ENCODE measurements at places on chromosomes 13 and 19.

- DNase-seq = no peak
Observed at GRCh38 chr19:28435551-28436271, 777.2 kb downstream of the UQCRFS1 start.

GRCh38 chr13:41956272-41956671 lies 4.6 kb downstream of the VWA8 start:
- DNase-seq = no peak

- no peak for DNase-seq
Observed at GRCh38 chr13:74816737-74817136, 665.2 kb downstream of the TBC1D4 start.

DNA sequence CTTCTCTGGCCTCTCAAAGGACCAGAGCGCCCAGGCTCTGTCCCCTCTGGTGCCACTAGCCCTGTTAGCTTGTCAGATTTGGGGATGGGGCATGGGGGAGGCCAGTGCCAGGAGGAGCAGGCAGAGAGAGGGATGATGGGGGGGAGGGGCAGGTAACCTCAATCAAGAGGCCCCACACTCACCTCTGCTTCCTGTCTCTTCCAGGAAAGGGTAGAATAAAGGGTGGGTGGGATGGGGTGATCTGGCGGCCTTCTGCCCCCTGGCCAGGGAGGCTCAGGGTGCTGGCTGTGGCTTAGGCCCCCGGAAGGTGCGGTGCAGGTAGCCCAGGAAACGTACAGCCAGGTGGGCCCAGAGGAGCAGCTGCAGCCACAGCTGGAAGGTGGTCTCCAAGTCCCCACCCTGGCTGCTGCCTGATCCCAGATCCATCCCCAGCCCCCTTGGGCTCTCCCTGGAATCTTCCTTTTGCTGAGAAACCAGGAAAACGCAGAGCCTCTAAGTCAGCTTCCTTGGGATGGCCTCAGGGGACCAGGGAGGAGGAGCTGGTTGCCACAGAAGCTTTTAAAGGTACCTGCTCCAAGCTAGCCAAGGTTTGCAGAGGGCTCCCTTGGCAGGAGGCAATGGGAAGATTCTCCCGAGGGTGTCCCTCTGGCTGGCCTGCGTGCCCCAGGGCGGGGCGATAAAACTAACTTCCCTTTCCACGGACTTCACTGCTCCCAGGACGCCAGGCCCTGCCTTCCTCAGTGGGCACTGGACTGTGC lies 5.3 kb downstream of the PRKACA start:
- DNase-seq = no peak

GRCh38 chr13:111866731-111867245 lies 200.2 kb upstream of the SOX1 start:
- no peak for DNase-seq

DNA sequence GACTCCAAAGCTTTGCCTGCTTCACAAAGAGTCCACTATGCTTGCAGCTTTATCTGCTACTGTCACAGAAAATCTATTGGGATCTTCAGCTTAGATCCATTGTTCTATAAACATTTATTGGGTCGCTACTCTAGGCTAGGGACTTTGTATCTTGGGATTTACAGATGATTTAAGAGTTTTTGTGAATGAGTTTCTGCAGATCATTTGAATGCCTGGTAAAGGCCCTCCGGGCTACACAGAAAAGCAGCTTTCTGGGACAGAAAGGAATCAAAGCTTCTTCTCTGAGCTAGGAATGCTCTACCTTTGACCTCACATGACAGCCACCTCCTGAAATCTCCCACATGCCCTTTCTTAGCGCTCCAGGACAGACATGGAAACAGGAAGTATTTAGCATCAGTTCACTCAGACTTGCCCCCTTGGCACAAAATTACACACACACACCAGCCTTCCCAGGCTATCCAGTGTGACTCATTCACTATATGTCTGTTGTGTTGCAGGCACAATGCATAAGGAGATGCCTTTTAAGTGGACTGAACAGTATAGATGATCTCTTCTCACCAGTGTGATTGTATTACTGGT lies 492.4 kb downstream of the DACH1 start:
- no peak for DNase-seq

DNA sequence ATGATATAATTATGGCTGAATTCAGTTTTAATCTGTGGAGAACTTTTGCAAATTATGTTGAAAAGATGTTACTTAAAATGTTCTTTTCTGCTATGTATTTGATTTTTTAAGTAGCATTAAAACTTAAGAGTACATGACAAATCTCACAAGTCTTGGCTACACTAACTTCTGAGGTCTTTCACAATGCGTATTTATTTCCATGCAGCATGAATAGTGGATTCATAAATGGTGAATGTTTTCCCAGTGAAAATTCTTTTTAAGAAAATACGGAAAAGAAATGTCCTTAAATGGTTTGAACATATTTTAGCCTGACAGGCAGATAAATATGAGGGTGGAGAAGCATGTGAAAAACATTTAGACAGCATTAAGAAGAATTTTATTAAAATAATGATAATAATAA lies 30.2 kb downstream of the GARRE1 start:
- DNase-seq = no peak

DNA sequence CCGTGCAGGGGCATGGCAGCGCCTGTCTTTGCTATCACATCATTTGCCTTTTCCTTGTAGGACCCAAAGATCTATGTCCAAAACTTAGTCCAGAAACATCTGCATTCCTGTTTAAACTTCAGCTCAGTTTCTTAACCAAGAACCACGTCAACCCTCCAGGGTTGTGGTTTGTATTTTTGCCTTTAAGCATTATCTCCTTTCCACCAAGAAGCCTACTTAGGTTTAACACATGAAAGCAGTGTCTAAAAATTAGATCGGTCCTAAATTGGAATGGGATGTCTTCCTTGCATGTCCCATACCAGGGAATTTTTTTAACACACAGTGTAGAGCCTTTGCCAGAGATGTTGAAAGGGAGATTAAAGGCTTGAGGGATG lies 38.8 kb downstream of the DHRS12 start:
- no peak for DNase-seq

DNA sequence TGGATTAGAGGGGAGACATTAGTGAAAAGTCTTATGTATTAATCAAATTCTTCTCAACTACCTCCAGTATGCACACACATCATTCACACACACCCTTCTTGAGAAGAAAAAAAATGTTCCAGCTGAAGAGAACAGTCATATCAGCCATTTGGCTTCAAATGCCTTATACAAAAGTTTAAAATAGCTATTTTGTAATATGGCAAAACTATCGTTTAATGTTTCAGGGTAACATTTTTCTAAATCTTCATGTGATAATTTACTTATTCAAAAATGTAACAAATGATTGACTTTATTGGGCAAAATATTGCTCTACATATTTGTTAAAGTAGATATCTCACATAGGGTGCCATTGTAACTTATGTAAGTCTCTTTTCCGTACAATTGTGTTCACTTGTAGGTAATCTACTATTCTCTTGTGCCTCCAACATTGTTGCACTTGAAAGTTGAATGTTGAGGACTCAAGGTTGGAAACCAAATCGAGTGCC lies 13.6 kb downstream of the ZIC2 start:
- no peak for DNase-seq

- DNase-seq = no peak
Observed at GRCh38 chr19:690203-690602, 5.0 kb downstream of the PRSS57 start.

- no peak for DNase-seq
Observed at GRCh38 chr19:1647501-1648458, 4.6 kb downstream of the TCF3 start.

GRCh38 chr19:13241231-13242104 lies 91.3 kb downstream of the IER2 start:
- no peak for DNase-seq

DNA sequence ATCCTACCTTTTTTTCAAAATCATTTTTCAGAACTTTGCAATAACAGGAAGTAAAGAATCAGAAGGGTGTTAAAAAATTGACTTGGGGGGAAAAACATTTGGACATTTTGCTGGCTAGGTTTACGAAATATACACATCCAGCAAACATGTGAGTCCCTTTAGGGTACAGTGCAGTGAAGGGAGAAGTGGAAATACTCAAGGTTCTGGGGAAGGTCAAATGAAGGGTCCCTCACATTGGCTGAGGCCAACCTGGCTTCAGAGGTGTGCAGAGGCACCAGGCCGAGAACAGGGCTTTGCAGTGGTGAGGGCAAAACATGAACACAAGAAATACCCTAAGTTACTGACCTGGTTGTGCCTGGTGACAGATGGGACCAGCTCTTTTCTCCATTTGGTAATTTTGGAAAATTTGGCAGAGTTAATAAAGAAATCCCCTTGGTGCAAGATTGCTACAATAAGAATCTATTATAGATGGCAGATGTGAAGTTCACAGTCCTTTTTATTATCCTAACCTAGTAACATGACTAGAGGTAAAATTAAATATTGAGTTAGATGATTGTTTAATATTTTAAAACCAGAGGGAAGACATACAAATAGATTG lies 1.5 kb upstream of the UPF3A start:
- DNase-seq = no peak

DNA sequence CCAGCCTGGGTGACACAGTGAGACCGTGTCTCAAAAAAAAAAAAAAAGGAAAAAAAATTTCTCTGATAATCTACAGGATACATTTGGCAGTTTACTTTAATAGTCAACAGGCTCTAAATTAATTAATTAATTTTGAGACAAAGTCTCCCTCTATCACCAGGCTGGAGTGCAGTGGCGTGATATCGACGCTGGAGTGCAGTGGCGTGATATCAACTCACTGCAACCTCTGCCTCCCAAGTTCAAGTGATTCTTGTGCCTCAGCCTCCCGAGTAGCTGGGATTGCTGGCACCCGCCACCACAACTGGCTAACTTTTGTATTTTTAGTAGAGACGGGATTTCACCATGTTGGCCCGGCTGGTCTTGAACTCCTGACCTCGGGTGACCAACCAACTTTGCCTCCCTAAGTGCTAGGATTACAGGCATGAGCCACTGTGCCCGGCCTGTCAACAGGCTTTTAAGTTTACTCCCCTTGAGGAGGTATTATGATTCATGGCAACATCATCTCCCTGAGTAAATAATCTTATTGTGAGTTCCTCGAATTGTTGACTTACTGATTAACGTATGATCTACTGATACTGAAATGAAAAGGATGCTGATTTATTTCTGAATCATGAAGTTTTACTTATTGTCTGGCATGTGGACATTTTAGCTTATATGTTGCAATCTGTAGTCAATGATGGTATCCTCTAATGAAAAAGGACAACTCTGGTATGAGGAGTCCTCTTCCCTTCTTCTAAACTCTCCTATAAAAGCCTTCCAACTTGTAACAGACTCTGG lies 21.3 kb upstream of the MTRF1 start:
- DNase-seq = no peak

- DNase-seq = no peak
Observed at GRCh38 chr13:20193162-20193906, 596 bp upstream of the GJB2 start.

Measured in stimulated activated CD8-positive, alpha-beta memory T cell treated with anti-CD3 and anti-CD28 coated beads, Interleukin-4, amount 100 ng/mL, for 1 hour (primary cell).